H1 (cell line): ENCODE measurements at places on chromosomes 2 and 18. TPM values are rescaled to one million over a fixed set of nuclear protein-coding genes. Genes with fewer than 3 reads are reported as not detected.
A peak's percentile ranks its signal among the peaks of the same experiment; 100 is the strongest.

GRCh38 chr18:41745166-41746049, 209.6 kb upstream of the PIK3C3 start:
- no peaks in the 10 kb centered on the region for H3K27me3 ChIP-seq
- peak overlapping the region; percentile 14; the same call in 1 of the 2 replicates for H3K4me3 ChIP-seq
- no peaks in the 10 kb centered on the region for H3K36me3 ChIP-seq
- DNase-seq, result peak; percentile 73
- H3K27ac ChIP-seq, result no peak overlapping the region
- H3K4me1 ChIP-seq, result peaks cover 15% of the 10 kb centered on the region

Gene UGT1A8
- 0.03 TPM in 1 of 2 replicates, not detected in the other for polyA plus RNA-seq

DNA sequence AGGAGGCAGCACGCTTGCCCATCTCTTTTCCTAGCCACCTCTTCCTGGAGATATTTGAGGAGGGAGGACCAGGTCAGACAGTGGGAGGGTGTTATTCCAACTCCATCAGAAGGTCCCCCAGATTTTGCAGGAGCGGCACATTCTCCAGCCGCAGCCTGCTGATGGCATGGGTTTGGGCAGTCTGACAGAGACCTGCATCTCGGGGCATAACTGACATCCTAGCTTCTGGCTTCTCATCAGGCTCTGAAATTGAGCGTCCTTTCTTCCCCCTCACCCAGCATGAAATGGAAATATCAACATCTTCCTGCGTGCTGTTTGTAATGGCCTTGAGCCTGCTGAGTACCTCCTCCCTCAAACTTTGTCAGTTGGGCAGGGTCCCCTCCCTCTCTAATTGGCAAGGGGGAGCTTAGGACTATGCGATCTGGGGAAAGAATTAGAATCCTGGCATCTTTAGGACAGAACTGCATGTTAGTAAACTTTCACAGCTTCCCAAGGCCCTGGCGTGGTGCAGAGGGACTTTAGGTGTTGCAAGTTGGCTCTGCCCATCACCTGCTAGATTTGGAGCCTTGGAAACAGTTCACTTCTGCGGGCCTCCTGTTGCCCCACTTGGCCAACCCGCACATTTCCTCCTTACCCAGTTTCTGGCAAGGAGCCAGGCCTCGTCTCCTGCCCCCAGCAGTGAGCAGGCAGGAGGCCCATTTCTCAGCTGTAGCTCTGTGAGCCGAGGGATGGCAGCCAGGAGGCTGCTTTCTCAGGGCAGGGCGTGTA, 2.2 kb downstream of the ITM2C start:
- no peak overlapping the region; the same call in 1 of the 2 replicates for H3K27ac ChIP-seq
- peaks cover 61% of the 10 kb centered on the region for H3K4me1 ChIP-seq
- peak; percentile 45 for DNase-seq

- H3K4me3 ChIP-seq, result no peak overlapping the region
- no peaks in the 10 kb centered on the region for H3K27me3 ChIP-seq
- DNase-seq, result no peak
- H3K27ac ChIP-seq, result no peak overlapping the region
- no peaks in the 10 kb centered on the region for H3K36me3 ChIP-seq
Observed at GRCh38 chr2:45267062-45267792, 258.0 kb upstream of the SIX2 start.

DNA sequence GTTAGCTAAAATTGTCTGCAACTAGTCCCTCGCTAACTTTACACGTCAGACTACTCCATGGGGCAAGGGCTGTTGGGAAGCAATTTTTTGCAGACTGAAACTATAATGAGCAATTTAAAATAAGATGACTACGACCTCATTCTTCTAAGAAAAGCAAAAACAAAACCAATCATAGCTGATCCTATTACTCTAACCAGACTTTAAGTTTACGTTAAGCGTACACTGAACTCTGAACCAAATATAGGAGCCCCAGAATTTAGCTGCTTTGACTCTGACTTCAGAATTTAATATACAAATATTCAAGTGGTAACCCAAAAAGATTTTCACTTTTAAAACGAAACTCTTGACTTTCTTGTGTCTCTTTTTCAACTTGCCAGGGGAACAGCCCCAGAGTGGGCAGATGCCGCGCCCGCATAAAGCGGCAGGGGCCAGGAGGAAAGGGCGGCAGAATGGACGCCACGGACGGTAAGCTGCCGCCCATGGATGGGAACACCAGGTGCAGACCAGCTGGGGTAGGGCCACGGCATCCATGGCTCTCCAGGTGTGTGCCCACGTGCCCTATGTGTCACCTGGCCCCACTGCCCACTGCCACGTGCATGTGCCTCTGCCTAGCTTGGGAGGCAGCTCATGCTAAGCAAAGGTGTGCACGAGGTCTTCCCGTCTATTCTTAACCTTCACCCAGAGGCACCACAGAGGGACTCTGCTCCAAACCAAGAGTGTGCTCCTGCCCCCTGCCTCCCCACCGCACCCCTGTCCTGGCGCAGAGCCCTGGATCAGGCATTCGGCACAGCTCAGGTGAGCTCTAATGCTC, 217.6 kb downstream of the HDAC4 start:
- DNase-seq, result no peak
- H3K27ac ChIP-seq, result no peak overlapping the region
- H3K27me3 ChIP-seq, result no peaks in the 10 kb centered on the region
- no peak overlapping the region for H3K4me3 ChIP-seq
- no peaks in the 10 kb centered on the region for H3K4me1 ChIP-seq

- no peak overlapping the region for H3K27ac ChIP-seq
- H3K27me3 ChIP-seq, result no peaks in the 10 kb centered on the region
- no peaks in the 10 kb centered on the region for H3K4me1 ChIP-seq
- no peaks in the 10 kb centered on the region for H3K36me3 ChIP-seq
- DNase-seq, result no peak
- no peak overlapping the region for H3K4me3 ChIP-seq
Observed at GRCh38 chr2:129396980-129397599, 582.4 kb upstream of the RAB6C start.

GRCh38 chr18:10898417-10898974, 250.9 kb downstream of the PIEZO2 start:
- no peak for DNase-seq
- H3K4me3 ChIP-seq, result no peak overlapping the region
- no peak overlapping the region for H3K27ac ChIP-seq
- no peaks in the 10 kb centered on the region for H3K4me1 ChIP-seq
- no peaks in the 10 kb centered on the region for H3K27me3 ChIP-seq
- H3K36me3 ChIP-seq, result no peaks in the 10 kb centered on the region

- H3K27me3 ChIP-seq, result no peaks in the 10 kb centered on the region
- no peak overlapping the region for H3K27ac ChIP-seq
- DNase-seq, result no peak
- no peak overlapping the region for H3K4me3 ChIP-seq
- H3K4me1 ChIP-seq, result no peaks in the 10 kb centered on the region; the same call in 1 of the 2 replicates
- no peaks in the 10 kb centered on the region for H3K36me3 ChIP-seq
Observed at GRCh38 chr2:121185571-121186074, 99.4 kb downstream of the TFCP2L1 start.

GRCh38 chr18:9365406-9365805, 30.8 kb downstream of the TWSG1 start:
- H3K4me1 ChIP-seq, result no peaks in the 10 kb centered on the region
- no peak overlapping the region for H3K4me3 ChIP-seq
- H3K27me3 ChIP-seq, result no peaks in the 10 kb centered on the region

GRCh38 chr2:21195326-21195725, 71.6 kb downstream of the TDRD15 start:
- DNase-seq, result no peak
- no peak overlapping the region for H3K27ac ChIP-seq
- H3K36me3 ChIP-seq, result no peaks in the 10 kb centered on the region
- no peak overlapping the region for H3K4me3 ChIP-seq

DNA sequence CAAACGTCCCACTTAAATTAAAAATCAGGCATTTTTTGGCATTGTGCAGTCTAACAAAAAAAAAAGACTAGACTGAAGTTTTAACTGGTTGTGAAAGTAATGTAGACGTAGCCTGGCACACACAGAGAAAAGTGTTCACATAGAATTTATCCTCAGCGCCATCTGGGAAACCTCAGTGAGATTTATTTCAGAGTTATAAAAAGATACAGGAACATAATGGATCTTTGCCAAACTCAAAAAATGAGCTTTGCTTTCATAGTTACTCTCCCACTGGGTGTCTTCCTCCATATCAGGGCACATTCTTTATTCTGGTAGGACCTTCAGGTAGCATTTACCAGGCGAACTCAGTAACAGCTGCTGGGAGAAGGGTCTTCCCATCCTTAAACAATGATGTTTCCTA, 532.4 kb upstream of the SALL3 start:
- no peak overlapping the region for H3K27ac ChIP-seq
- no peak for DNase-seq
- H3K36me3 ChIP-seq, result no peaks in the 10 kb centered on the region
- H3K4me3 ChIP-seq, result no peak overlapping the region

DNA sequence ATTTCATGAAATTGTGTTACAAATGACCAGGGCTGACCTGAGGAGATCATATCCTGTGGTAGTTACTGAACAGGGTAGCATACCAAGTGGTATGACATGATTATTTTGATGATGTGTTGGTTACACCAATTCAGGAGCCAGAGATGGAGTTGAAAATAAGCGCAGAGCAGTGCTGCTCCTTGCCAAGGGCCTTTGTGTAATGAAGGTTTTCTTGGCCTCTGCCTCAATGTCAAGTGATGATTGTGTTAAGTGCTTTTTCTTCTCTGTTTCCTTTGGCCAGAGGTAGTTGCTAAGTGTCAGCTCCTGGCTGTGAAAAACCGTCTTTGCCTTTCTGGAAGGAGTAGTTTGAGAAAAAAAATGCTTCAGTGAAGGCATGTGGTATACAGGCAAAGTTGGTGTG, 131.2 kb downstream of the CERS6 start:
- no peaks in the 10 kb centered on the region for H3K27me3 ChIP-seq
- no peak overlapping the region for H3K27ac ChIP-seq

DNA sequence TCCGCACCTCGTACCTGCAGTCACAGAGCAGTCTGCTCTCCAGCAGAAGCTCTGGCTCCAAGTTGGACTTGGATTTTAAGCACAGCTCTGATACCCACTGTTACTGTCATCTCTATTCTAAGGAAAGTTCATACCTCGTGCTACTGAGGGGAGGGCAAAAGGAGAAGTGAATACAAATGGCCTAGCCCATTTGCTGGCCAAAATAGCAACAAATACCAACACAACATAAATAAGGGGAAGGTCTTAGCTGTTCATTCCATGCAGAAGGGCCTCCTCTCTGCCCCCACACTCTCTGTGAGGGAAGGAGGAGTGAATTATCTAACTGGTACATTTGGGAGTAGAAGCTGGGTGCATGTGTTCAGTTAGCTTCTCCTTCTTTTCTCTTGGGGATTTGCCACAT, 739.4 kb upstream of the RAB6C start:
- no peak overlapping the region for H3K4me3 ChIP-seq
- no peak for DNase-seq
- no peak overlapping the region for H3K27ac ChIP-seq
- H3K4me1 ChIP-seq, result no peaks in the 10 kb centered on the region

Gene IL37
- polyA plus RNA-seq, result 0.14 and 0.18 TPM in 2 replicates

- H3K4me3 ChIP-seq, result no peak overlapping the region
- H3K27ac ChIP-seq, result no peak overlapping the region
- no peaks in the 10 kb centered on the region for H3K27me3 ChIP-seq
- H3K4me1 ChIP-seq, result no peaks in the 10 kb centered on the region
- peak; percentile 81 for DNase-seq
Observed at GRCh38 chr2:153519257-153519875, 40.8 kb upstream of the RPRM start.

Gene UGT1A7
- not detected in 2 replicates for polyA plus RNA-seq

Gene UGT1A1
- not detected in 2 replicates for polyA plus RNA-seq

DNA sequence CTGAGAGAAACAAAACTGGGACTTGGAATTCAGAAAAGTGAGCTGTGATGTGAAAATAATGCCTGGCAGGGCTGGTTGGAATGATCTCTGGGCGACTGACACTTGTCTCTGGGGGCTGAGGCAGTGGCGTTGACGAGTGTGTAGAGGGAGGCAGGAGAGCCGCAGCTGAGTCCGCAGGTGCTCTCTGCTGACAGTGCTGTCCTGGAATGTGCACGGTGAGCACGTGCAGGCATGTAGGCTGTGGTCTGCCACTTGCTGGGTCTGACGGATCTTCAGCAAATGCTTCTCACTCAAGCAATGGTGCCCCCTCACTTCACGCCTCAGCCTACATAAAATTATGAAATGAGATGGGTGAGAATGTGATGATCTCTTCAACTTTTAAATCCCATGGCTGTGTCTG, 38.5 kb upstream of the ATP9B start:
- H3K4me3 ChIP-seq, result no peak overlapping the region
- no peak for DNase-seq
- no peaks in the 10 kb centered on the region for H3K27me3 ChIP-seq
- no peaks in the 10 kb centered on the region for H3K4me1 ChIP-seq
- no peaks in the 10 kb centered on the region for H3K36me3 ChIP-seq
- no peak overlapping the region for H3K27ac ChIP-seq

Gene TCF4
- polyA plus RNA-seq, result 57.8 and 59.3 TPM in 2 replicates

DNA sequence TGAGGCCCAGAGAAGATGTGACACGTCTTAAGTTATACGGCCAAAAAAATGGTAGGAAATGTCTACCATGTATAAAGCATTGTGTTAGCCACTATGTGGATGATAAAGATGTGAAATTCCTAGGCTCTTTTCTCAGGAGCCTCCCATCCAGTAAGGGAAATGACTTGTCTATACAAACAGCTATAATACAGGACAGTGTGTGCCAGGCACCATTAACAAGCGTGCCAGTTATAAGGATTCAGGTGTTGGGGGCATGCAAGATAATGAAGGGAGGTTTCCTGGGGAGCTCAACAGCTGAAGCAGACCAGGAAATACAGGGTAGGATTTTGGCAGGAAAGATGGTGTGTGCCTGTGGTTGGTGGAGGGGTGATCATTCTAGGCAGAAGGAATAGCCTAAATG, 37.6 kb downstream of the ALPK2 start:
- no peaks in the 10 kb centered on the region for H3K27me3 ChIP-seq
- no peak for DNase-seq
- H3K27ac ChIP-seq, result no peak overlapping the region
- H3K4me3 ChIP-seq, result no peak overlapping the region
- H3K4me1 ChIP-seq, result no peaks in the 10 kb centered on the region

Gene GPR45
- polyA plus RNA-seq, result 0.21 TPM in 1 of 2 replicates, not detected in the other

GRCh38 chr2:42184346-42184745, 15.2 kb downstream of the EML4 start:
- H3K4me3 ChIP-seq, result no peak overlapping the region
- no peak for DNase-seq
- peaks cover 3% of the 10 kb centered on the region; the same call in 1 of the 2 replicates for H3K4me1 ChIP-seq
- H3K27ac ChIP-seq, result no peak overlapping the region
